ENCODE measurements at places on chromosomes 5 and 9. TPM values are rescaled to one million over a fixed set of nuclear protein-coding genes. Genes with fewer than 3 reads are reported as not detected.
A peak's percentile ranks its signal among the peaks of the same experiment; 100 is the strongest.

Gene PCDHB11
- 0.68 TPM for total RNA-seq

GRCh38 chr5:31944684-31945445 is 229.3 kb downstream of the GOLPH3 start:
- DNase-seq = no peak

- no peak for DNase-seq
These were observed 108.7 kb upstream of the NFIL3 start for GRCh38 chr9:91532325-91532724.

- DNase-seq = no peak
These were observed 203.9 kb downstream of the CTNND2 start for GRCh38 chr5:11700391-11700790.

Gene PAEP
- total RNA-seq = not detected

DNA sequence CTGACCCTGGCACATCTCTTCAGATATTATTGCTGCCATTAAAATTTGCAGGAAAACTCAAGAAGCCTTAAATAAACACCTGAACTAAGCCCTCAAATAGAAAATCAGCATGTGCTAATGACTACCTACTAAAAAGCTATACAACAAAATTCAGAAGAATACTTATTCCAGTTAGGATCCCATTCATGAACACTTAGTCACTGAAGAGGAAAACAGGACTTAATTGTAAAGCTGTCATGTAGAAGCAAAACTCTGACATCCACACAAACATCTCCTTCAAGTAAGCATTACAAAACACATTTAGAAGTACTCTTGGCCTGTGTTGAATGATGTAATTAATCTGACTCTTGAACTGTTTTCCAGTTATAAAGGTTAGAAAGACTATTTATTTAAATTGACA is 19.9 kb downstream of the ELL2 start:
- DNase-seq = no peak

- no peak for DNase-seq
These were observed 286.0 kb upstream of the TUSC1 start for GRCh38 chr9:25964239-25964638.

DNA sequence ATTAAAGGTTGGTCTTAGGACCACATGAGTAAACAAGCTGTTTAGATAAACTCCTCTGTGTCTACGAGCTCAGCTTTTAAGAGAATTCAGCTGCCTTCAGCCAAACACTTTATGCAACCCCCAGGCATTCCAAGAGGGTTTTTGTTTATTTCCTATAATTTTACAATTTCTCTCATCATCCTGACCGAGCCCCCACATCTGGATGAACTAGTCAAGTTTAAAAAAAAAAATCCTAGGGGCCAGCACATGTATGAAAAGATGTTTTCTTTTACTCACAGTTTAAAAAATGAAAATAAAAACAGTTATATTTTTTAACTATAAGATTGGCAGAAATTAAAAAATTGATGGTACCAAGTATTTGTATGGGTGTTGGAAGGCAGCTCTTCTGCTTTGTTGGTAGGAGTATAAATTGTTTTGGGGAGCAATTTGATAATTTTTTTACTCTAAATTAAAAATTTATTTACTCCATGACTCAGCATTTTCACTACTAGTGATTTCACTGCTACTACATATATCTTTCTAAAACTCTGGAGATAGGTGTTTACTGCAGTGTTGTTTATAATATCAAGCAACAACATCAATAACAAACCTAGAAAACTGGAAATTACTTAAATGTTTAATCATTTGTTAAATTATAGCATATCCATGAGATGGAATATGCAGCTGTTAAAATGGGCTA is 18.1 kb downstream of the YTHDC2 start:
- DNase-seq = no peak

Gene INSYN2B
- total RNA-seq = 0.34 TPM

GRCh38 chr9:6049798-6050197 is 34.4 kb upstream of the RANBP6 start:
- no peak for DNase-seq

Gene PLPP1
- 29.5 TPM for total RNA-seq

GRCh38 chr5:62722360-62722759 is 143.7 kb downstream of the LRRC70 start:
- no peak for DNase-seq

DNA sequence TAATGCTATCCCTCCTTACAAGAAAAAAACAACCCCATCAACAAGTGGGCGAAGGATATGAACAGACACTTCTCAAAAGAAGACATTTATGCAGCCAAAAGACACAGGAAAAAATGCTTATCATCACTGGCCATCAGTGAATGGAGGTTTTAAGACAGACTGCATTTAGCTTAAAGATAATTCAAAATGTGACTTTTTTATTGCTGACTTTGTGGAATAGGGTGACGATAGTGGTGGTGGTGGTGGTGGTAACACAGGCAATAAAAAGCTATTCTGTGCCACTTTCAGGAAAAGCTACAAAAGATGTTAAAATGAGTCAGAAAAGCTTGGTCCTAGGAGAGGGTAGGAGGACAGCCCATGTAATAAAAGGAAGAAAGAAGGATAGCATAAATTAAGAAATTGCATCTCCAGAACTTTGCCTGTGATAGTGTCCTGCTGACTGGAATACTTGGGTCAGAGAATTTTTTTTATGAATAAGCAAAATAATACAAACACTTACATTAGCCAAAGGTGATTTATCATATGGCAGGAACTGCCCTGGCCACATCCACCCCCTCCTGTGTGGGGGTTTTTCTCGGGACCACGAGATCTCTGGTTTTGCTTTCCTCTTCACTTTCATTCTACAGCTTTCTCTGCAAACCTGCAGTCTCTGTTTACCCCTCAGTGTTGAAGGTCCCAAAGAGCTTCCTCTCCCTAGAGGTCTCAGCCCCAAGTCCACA is 186.7 kb downstream of the DRD1 start:
- DNase-seq = no peak

GRCh38 chr5:132737982-132738681 is 786 bp upstream of the KIF3A start:
- no peak for DNase-seq

DNA sequence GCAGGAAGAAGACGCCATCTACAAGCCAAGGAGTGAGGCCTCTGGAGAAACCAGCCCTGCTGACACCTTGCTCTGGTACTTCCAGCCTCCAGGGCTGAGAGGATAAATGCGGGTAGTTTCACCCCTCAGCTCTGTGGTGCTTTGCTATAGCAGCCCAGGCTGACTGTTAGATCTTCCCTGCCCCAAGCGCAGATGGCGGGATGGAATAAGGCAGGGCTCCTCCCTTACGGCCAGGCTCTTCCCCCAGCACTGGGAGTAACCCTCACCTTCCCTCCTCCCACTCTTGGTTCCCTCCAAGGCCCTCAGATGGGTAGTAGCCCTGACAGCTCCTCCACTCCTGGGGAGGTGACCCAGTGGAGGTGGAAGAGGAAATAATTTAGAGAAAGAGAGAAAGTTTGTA is 285.1 kb downstream of the GADD45G start:
- DNase-seq = peak; percentile 37

- no peak for DNase-seq
These were observed 746.7 kb upstream of the C9orf72 start for GRCh38 chr9:28319981-28320380.

GRCh38 chr9:122065923-122066629 is 27.0 kb downstream of the TTLL11 start:
- DNase-seq = no peak

DNA sequence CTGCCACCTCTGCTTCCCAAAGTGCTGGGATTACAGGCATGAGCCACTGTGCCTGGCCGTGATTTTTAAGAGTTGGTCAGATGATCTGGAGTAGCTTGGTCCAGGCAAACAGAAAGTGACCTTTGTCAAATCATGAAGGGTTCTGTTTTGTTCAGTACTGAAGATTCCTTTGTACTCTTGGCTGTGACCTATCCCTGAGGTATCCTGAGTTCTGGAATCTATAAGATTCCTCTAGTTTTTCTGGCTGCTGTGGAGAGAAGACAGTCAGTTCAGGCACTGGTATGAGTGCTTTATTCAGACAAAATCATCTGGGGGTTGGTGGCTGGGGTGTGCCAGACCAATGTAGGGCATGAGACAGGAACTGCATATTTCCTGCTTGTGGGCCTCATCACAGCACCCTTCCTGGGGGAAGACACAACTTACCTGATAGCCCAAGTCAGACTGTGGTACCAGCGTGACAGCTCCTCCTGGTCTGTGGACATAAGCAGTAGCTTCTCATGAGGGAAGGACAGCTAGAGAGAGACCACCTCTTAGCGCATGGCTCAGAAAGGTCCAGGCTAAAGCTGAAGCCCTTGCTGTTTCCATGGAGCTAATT is 3.1 kb downstream of the ARHGEF39 start:
- DNase-seq = no peak

- DNase-seq = no peak
These were observed 4.2 kb downstream of the ITGA2 start for GRCh38 chr5:52993367-52993766.

DNA sequence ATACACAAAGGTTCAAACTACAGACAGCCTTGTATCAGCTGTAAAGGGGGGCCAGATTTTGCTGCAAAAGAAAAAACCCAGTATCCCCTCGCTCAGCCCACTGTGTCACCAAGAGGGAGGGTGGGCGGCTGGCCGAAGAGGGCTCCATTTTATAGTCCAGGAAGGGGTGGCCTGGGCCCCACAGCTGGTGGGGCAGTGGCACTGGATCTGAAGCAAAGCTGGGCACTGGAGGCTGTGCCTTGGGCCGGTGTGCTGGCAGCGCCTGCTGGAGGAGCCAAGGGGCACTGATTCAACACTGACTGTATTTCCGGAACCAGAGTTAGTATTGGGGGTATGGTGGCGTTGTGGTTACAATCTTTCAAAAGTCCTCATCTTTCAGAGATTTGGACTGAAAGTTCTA is 9.1 kb downstream of the BRD3 start:
- peak; percentile 68 for DNase-seq

- no peak for DNase-seq
These were observed 68.3 kb upstream of the SHB start for GRCh38 chr9:38137342-38137741.

Gene PCDHB4
- 0.97 TPM for total RNA-seq

Gene BTNL8
- total RNA-seq = 2.8 TPM

Gene CCDC171
- total RNA-seq = 4.0 TPM

DNA sequence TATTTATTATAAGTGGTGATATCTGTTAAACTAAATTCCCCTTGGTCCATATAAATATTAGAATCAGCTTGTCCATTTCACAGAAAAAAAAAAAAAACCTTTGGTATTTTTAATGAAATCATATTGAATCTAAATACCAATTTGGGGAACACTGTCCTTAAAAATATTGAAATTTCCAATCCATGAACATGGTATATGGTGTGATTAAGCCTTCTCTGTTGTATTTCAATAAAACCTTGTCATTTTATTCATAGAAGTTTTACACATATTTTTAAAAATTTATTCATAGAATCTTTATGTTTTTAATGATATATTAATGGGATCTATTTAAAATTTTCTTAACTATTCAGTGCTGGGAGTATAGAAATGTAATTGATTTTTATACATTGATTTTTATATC is 135.3 kb downstream of the CEP120 start:
- DNase-seq = no peak

DNA sequence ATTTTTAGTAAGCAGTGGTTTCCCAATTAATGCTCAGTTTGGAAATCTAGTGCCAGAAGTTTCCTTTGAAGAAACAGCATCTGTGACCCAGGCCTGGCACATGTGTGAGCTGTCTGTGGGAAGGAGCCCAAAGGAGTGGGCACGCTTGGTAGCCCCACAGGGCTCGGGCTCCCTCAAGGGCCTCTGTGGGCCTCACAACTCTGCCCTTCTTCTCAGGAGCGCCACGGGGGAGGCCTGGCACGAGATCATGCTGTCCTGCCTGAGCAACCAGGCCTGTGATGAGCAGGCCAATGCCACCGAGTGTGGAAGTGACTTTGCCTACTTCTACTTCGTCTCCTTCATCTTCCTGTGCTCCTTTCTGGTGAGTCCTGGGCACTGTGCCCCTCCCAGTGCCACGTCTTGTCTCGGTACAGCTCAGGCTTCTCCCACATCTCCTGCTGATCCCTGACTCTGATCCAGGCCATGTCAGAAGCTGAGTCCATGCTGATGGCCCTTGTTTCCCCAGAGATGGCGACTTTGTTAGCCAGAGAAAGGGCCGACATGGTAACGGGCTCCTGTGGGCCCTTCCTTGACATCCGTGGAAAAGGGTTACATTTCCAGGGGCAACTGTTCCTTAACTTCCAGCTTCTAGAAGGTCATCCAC is 200.4 kb downstream of the CACNA1B start:
- DNase-seq = peak; percentile 36

GRCh38 chr5:94754824-94755223 is 136.4 kb downstream of the SLF1 start:
- no peak for DNase-seq

DNA sequence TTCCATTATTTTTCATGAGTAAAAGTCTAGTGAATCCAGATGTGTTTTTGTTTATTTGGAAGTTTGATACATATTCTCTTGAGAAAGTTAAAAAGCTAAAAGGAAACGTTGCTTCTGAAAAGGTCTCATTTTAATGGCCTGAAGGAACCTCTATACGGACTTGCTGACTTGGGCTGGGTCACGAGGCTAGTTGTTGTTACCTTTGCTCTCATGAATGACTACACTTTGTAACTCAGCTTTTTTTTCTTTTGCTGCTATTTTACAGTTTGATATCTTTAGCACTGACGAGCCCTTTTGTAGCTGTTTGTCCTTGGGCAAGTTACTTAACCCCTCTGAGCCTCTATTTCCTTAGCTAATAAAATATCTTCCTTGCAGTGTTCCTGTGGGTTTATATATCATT is 211.5 kb downstream of the PCSK5 start:
- DNase-seq = no peak

DNA sequence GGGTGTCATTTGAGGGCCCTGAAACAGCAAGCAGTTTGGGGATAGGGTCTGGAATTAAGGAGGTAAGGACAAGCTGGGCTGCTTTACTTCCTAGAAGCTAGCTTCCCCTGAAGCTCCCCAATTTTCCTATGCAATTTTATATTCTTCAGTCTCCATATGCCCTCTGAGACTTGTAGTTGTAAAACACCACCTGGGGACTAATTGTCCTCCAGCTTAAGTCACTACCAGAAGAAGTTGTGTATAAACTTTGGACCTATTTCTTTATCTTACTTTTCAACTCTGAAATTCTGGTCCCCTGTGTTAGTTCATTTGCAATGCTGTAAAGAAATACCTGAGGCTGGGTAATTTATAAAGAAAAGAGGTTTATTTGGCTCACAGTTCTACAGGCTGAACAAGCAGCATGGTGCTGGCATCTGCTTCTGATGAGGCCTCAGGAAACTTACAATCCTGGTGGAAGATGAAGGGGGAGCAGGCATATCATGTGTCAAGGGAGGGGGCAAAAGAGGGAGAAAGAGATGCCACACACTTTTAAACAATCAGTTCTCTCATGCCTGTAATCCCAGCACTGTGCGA is 41.1 kb upstream of the CPEB4 start:
- DNase-seq = no peak

- no peak for DNase-seq
These were observed 17.0 kb upstream of the RNF20 start for GRCh38 chr9:101516655-101517054.
